Fibroblast of upper back skin (primary cell): ENCODE measurements at places on chromosomes 12 and 14.

- no peak for DNase-seq
Observed at GRCh38 chr12:92446083-92446460, 256.7 kb upstream of the PLEKHG7 start.

DNA sequence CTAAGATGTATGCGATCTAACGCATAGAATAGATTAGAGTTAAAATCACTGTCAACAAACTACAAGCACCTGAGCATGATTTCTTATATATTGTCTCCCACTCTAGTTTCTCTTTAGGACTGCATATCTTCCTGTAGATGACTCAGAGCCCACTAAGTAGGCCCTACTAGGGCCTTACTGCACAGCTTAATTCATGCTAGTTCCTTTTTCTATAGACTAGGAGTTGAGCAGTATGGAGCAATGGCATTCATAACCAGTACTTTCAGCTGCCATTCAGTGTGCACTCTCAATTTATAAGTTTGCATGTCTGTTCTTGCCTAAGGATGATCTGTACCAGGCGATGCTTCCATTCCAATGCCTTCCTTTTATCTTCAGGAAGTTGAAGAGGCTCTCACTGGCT, 103.5 kb downstream of the METTL25 start:
- no peak for DNase-seq

- no peak for DNase-seq
Observed at GRCh38 chr12:31813305-31813704, 84.5 kb upstream of the AMN1 start.

DNA sequence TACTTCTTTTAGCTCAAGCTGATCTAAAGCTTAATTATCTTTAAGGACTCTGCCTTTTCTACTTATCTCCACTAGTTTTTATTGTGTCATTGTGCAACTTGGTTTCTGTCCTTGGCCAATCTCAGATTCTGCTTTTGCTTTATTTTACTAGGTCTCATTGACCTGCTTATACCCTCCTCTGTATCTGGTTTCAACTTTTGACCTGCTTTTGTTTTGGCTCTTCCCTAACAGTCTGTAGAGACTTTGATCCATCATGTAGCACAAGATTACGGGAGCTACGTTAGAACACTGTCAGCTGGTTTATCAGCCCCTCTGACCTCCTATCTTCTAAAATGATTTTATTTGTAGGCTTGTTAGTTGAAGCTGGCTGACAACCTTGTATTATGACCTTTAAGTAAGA, 43.6 kb downstream of the ZCRB1 start:
- no peak for DNase-seq

GRCh38 chr12:47747596-47748506, 10.8 kb downstream of the RAPGEF3 start:
- DNase-seq: no peak

DNA sequence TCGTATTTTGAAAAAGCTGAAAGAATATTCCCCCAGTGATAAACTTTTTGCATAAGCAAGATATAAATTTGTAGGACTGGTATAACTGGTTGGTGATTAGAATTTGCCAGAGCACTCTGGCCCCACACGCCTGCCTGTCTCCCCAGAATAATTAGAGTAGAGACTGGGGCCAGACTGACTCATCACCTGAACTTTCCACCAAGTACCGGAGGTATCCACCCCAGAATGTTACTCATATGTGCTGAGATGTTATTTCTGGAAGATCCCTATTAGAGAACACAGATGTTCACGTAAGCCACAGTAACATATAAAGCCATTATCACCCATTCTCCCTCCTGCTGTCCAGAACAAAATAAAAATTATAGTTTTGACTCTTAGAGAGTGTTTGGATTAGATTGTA, 49.5 kb upstream of the PIWIL1 start:
- DNase-seq: no peak

DNA sequence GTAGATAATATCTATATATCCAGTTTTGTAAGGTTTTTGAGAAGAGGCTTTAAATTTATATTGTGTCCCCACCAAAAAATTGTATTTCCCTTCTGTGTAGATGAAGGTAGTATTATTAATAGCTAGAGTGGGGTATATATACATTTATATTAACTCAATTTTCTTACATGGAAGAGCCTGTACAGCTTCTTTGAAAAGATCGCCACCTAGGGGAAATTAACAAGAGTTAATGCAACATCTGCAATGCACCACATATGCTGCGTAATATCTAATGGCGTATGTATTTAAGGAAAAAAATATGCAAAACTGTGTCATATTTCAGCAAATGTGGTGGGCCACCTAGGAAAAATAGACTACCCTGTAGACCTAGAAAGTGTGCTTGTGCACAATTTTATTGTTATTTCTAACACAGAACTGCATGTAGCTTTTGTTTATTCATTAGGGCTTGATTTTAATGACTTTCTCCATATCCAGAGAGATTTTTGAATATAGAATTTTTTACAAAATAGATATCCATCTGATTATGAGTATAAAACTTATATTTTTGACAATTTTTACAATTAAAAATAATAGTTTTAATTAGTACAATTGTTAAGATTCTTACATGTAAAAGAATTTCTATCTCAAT, 14.0 kb downstream of the CCER1 start:
- DNase-seq: peak; percentile 78

DNA sequence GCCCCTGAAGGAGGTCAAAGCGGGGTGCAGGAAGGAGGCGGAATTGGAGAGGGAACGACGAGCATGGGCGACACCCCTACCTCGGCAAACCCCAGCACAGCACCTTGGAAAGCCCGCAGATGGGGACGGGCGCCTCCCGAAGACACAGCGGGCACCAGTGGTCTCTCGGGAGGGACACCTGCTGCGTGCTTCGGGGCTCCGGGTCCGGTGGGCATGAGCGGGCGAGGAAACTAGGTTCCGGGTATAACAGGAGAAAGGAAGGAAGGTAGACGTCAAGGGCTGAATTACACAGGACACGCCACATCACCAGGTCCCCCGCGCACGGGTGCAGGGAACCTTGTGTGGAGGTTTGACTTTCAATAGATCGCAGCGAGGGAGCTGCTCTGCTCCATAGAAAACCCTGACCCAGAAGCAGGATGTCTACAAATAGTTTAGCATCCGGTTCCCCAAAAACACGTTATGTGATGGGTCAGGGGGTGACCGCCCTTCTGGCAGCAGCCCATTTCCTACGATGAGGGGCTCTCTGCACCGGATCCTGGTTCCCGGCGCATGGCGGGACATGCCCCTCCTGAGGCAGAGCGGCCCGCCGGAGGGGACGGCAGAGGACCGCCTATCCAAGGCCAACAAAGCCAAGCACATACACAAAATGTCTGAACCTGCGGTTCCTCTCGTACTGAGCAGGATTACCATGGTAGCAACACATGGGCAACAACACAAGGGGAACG, 196.9 kb downstream of the ALG10 start:
- DNase-seq: no peak

- DNase-seq: peak; percentile 78
Observed at GRCh38 chr12:132610051-132610759, at the start of gene LRCOL1. Gene LRCOL1 (minus strand): TSS chr12:132610582. CDS start chr12:132606251, 4,331 bp downstream.

DNA sequence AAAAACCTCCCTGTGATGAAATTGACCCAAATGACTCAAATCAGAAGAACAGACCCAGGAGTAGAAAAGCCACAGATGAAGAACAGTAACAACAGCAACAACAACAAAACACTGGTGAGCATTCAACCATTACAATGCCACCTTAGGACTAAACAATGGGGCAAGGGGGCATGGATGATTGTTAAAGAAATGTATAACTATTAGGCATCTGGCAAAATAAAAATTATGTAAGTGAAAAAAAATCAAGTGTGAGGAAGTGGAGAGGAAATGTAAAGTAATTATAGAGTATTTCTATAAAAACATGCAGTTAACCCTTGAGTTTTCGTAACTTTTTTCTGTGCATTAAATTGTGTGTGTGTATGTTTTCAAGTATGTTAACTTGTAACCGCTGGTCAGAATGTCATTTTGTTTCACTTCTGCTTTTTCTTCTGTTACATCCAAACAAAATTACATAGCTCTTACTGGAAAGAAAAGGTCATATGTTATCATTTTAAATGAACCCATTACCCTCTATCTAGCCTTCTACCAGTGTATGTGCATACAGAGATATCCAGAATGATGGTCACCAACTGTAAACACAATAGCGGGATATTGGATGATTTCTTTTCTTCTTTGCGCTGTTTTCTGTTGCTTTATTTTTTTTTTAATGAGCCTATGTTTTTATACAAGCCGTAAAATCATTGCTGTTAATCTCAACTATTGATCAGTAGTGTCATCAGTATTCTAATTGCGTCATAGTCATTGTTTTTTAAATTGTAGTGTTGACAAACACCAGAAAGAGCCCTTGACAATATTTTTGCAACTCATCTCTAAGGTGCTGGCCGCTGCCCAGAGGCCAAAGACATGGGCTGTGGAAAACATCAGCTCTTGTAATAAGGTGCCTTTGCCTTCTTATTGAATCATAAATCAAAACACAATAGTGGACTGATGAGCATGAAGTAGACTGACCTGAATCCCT, 170.6 kb downstream of the CRADD start:
- no peak for DNase-seq

DNA sequence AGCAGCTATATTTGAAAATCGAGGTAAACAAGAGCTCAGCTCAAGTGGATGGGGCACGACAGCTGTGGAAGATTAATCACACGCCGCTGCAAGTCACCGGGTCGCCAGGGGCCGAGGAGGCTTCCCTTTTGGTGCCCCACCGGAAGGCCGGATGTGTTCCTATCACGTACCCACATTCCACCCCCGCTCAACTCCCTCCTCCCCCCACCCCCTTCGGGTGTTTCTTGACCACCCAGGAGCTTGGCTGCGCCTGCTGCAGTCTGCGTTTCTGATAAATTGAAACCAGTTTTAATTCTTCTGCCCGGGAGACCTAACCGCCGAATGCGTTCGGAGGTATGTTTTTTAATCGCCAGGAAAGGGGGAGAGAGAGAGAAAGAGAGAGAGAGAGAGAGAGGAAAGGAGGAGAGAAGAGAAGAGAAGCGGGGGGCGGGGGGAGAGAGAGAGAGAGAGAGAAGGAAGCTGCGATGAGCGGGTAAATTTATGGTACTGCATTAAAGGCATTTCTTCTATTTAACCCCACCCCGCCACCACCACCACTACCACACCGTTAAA, 1.8 kb downstream of the SLC8A3 start:
- DNase-seq: peak; percentile 55

GRCh38 chr12:66903782-66904396, 225.0 kb upstream of the GRIP1 start:
- DNase-seq: no peak

- DNase-seq: no peak
Observed at GRCh38 chr12:124946447-124946793, 32.0 kb upstream of the UBC start.

- DNase-seq: peak; percentile 46
Observed at GRCh38 chr12:66667906-66668305, 11.0 kb downstream of the GRIP1 start.

- peak; percentile 29 for DNase-seq
Observed at GRCh38 chr12:49014547-49014946, 4.0 kb downstream of the PRKAG1 start.

GRCh38 chr12:71239731-71240130, 81.9 kb upstream of the TSPAN8 start:
- DNase-seq: no peak

GRCh38 chr14:71621276-71621675, 311.0 kb upstream of the RGS6 start:
- DNase-seq: no peak

- no peak for DNase-seq
Observed at GRCh38 chr12:113537046-113537750, 65.5 kb upstream of the LHX5 start.

DNA sequence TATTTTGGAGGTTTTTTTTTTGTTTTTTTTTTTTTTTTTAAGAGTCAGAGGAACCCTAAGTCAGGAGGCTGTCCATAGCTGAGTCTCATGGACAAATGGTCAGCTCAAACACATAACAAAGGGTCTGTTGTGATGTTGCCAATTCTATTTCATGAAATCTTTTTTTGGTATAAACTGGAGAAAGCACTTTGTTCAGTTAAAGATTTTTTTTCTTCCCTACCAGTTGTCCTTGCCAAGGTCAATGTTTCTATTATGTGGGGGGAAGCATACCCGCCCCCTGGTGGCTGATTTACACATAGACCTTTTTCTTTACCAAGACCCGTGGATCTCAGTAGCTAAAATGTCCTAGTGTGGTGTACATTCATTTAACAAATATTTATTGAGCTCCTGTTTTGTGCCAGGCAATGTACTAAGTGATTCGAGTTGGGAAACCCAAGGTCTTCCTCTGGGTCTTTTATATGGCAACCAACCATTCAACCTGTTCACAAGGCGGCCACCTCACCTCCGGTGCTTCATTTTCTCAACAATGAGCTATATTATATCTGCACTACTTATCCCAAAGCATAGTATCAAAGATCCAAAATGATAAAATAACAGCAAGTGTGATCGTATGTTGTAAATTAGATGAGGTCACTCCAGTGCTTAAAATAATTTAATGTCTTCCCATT, 214.5 kb downstream of the PAH start:
- DNase-seq: peak; percentile 74

GRCh38 chr12:18430425-18431048, 169.2 kb downstream of the PIK3C2G start:
- peak; percentile 58 for DNase-seq
